ENCODE measurements at places on chromosomes 5 and 9.

DNA sequence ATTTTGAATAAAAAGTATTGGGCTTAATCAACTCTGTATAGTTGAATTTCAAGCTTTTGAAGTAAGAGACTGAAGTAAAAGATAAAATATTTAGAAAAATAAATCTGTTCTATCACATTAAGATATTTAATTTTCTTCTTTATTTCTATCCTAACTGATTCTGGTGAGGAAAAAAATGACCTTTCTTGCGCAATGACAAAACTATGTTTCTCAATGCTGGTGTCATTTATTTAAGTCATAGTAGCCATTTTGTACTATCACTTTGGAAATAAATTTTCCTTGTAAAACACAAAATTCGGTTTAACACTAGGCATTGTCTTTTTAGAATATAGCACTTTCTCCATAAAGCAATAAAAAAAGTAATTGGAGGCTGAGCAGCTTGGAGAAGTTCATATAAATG, 728.0 kb downstream of the CDH9 start:
- DNase-seq, result no peak

DNA sequence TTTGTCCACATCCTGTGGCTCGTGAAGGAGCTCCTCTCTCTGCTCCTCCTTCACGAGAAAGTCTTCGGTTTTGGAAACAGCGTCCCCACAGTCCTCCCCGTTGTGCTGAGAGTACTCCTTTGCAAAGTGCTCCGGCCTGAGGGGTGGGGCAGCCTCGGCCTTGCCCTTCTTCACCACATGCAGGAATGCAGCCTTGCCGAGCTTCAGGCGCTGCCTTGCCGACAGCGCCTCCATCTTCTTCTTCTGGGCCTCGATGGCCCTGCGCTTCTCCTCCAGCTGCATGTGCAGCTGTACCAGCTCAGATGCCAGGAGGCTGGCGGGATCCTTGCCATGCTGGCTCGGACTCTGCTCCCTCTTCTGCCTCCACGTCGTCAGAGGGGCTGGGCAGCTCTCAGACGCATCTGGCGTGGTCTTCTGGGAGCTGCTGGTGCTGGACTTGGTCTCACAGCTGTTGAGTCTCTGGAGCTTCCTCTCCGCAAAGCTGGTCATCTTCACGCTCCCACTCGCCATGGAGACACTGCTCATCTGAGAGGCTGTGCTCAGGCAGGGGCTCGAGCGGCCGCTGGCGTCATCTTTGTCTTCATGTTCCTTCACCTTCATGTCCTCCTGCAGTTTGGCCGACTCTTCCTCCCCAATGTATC, 85.5 kb downstream of the CAMSAP1 start:
- no peak for DNase-seq

- no peak for DNase-seq
Measured at GRCh38 chr9:88481933-88482332, 53.0 kb upstream of the NXNL2 start.

GRCh38 chr9:122387536-122387935, 16.7 kb downstream of the PTGS1 start:
- no peak for DNase-seq

- no peak for DNase-seq
Measured at GRCh38 chr9:6869081-6869948, 111.5 kb downstream of the KDM4C start.

DNA sequence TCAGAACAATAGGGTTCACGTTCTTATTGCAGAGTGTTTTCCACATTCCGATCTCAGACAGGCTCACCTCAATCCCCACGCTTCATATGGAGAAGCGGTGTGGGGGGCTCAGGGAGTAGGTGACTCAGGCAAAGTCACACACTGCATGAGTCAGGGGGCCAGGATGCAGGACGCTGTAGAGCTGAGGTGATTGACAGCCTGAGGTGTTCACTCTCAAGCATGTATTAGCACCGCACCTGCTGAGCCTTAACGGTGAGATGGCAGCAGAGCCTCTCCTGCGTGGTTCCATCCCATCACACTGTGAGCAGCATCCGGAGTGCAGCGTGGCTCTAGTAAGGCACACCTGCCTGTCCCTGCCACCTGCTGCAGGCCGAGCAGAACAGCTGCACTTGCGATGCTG, 194.0 kb downstream of the IRX2 start:
- DNase-seq, result no peak

GRCh38 chr9:123867034-123867433, 62.9 kb downstream of the DENND1A start:
- no peak for DNase-seq

DNA sequence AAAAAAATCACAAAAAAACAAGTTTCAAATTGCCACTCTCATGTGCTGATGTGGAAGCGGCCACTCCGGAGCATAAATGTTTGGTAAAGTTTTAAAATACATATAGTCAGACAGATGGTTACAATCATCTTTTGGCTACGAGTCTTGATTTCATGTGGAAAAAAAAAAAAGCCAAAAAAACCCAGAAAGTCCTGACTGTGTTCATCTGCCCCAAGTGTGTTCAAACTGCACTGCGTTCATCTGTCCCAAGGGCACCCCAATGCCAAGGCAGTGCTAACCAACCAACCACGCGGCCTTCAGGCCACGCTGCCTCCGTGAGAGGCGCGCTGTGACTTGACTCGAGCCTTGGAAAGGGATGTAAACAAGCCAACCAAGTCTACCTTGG, 127.1 kb downstream of the MYO10 start:
- DNase-seq, result no peak

GRCh38 chr5:6722015-6722414, 8.8 kb downstream of the TENT4A start:
- no peak for DNase-seq

- no peak for DNase-seq
Measured at GRCh38 chr5:11329679-11330078, 568.6 kb upstream of the DAP start.

- no peak for DNase-seq
Measured at GRCh38 chr5:14168793-14169262, 25.7 kb downstream of the TRIO start.

- no peak for DNase-seq
Measured at GRCh38 chr9:32873553-32873952, 90.2 kb downstream of the TMEM215 start.

DNA sequence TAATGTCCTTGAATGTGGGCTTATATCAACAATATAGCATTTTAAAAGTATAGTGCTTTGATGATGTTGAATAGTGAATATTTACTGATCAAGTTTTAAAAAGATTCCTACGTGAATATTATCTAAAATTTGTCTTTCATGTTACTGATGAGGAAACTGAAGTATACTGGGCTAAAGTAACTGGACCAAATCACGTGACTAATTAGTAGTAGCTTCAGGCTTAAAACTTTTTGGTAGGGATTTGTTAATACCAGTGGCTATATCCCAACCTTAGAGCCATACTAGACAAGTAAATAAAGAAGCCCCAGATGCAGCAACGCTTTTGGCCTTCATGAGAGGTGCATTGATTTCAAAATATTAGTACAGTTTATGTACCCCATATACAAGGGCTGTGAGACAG, 152.1 kb upstream of the EDIL3 start:
- no peak for DNase-seq

- no peak for DNase-seq
Measured at GRCh38 chr5:68230285-68230684, 14.7 kb downstream of the PIK3R1 start.

- no peak for DNase-seq
Measured at GRCh38 chr9:82920154-82920553, 142.8 kb downstream of the RASEF start.

- DNase-seq, result no peak
Measured at GRCh38 chr5:90551376-90551775, 7.2 kb upstream of the ADGRV1 start.

- no peak for DNase-seq
Measured at GRCh38 chr5:73751254-73751914, 125.4 kb downstream of the ARHGEF28 start.

DNA sequence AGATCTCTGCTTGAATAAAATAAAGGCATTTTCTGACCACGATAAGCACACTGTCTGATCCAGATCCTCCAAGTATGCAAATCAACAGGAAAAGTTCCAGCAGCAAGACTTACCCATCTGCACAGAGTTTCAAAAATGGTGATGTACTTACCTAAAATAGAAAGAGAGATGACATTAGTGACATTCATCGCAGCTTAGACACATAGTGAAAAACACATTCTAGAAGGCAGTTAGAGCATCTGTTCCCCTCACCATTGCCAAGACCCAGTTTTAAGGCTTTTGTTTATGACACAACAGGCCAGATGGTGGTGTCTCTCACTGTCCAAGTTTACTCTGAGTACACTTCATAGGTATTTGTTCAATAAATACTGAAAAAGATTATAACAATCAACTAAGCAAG, 207.7 kb downstream of the PDE4D start:
- no peak for DNase-seq

DNA sequence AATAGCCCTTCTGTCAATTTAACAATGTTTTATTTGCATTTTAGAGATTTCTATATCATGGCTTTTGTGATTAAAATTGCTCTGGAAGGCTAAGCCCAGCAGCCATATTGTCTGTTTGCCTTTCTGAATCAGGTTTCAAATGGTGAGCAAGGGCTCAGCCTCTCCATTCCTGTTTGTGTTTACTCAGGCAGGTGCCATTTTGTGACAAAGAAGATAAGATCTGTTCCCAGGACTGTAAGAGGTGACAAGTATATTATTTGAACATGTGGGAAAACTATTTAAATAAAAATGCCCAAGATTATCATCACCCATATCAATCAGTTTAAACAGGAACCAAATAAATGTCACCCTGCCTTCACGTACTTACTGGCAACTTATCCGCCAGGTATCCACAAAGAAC, 641.3 kb upstream of the KLF4 start:
- DNase-seq, result no peak

DNA sequence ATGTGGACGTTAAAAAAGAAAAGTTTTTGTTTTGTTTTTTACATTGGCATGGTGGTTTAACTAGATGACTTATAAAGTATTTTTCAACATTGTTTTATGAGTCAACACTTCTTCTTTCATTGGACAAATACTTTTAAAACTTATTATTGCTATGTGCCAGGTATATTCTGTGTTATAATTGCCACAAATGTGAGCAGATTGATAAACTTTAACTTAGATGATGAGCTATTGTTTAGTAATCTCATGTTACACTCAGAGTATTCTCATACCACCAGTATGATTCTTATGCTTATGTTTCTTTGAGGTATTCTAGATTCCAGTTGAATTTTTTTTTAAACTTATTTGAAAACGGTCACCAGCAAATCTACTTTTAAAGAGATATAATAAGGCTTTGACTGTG, 60.3 kb downstream of the RASA1 start:
- no peak for DNase-seq

GRCh38 chr5:61354199-61354598, 22.1 kb downstream of the ZSWIM6 start:
- DNase-seq, result no peak

DNA sequence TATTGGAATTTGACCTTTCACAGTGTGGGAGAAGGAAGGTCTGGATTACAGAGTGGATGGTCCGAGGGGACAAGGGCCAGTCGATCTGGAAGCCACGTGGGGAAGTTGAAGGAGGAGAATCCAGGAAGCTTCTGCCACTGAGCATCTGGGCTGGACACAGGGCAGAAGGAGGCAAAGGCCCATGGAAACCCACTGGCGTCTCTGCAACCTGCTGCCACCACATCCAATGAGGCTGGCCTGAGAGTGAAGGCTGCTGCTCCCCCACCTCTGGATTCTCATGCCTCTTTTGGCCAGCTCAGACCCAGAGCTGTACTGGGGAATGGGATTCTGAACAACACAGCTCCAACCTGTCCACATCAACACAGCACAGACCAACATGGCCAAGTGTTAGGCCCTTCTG, 48.9 kb upstream of the BOD1 start:
- DNase-seq, result no peak

GRCh38 chr5:134833340-134834032, 12.3 kb upstream of the C5orf24 start:
- no peak for DNase-seq

- DNase-seq, result no peak
Measured at GRCh38 chr9:126169736-126170135, 156.9 kb upstream of the MVB12B start.

DNA sequence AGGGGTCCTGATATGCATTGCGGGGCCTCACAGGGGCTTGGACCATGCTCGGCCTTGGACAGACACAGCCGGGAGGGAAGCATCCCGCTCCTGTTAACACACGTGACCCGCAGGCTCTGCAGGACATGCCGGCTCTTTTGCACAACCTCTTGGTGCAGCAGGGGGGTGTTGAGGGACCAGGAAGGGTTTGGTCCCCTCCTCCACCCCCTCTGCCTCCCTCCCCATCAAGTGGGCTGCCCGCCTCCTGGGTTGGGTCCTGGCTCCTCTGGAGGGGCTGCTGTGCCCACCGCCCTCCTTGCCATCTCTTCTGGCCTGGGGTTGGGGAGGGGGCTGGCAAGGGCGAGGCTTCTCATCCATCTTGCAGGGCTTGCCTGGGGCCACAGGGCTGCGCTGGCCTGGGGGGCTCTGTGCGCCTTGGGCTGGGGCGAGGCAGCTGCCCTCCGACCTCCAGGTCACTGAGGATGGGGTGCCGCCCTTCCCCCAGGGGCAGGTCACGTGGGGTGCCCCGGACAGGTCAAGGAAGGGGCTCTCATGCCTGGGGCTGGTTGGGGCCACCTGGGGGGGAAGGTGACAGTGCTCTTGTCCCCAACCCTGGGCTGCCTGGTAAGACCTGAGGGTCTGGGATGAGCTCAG, 16.8 kb upstream of the SLC9A3 start:
- no peak for DNase-seq

GRCh38 chr5:112062181-112062580, 305.2 kb upstream of the NREP start:
- DNase-seq, result no peak

DNA sequence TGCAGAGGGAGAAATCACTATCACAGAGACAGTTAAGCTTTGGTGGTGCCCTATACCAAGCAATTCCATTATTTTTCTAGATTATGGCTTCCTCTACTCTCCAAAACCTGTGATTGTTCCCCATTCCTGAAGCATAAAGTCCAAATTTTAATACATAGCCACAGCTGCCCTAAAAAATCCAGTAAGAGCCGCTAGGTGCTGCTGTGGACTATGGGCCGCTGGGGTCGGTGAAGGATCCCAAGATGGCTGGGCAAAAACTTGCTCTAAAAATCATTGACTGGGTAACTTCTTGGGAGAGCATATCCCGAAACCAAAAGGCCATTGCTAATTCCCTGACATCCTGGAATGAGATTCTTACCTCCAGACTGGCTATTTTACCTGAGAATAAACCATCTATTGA, 245.3 kb downstream of the NFIB start:
- no peak for DNase-seq

DNA sequence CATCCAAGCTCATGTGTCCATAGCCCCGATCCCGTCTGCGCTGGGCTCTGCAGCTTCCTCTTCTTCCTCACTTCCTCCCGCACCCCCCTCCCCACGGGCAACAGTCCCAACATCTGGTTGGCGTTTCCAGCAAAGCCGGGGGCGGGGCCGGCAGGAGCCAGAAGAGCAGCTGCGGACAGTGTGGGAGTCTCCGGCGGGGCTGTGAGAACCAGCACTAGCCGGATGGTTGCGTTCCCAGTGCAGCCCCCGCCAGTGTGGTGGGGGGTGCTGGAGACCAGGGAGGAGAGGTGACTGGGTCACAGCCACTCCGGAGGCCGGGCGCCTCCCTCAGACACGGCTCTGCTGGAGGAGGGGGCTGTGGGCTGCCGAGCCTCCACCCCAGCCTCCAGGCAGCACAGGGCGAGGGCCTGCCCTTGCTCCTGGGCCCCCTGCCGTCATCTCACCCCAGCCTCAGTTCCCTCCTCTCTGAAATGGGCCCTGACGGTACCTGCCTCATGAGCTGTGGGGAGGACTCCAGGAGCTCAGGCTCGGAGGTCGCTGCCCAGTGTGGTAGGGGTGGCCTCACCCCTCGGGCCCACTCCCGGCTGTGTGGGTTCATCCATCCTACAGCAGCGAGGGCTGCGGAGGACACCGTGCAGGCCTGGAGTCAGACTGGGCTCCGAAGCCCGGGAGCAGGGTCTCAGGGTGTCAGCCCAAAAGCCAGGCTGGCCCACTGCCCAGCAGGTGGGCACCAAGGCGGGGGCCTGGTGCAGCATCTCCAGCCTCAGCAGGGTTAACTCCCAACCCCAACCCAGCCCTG, 41.5 kb upstream of the NOTCH1 start:
- DNase-seq, result no peak
